ENCODE measurements at places on chromosomes 7 and 10. TPM values are rescaled to one million over a fixed set of nuclear protein-coding genes. Genes with fewer than 3 reads are reported as not detected.

The NPC1L1 gene
- 63.9 TPM for polyA plus RNA-seq

The HERC4 gene
- polyA plus RNA-seq = 43.0 TPM

The TMEM213 gene
- polyA plus RNA-seq = 0.01 TPM

The CYP17A1 gene
- polyA plus RNA-seq = 0.60 TPM

The CCAR1 gene
- polyA plus RNA-seq = 86.8 TPM

DNA sequence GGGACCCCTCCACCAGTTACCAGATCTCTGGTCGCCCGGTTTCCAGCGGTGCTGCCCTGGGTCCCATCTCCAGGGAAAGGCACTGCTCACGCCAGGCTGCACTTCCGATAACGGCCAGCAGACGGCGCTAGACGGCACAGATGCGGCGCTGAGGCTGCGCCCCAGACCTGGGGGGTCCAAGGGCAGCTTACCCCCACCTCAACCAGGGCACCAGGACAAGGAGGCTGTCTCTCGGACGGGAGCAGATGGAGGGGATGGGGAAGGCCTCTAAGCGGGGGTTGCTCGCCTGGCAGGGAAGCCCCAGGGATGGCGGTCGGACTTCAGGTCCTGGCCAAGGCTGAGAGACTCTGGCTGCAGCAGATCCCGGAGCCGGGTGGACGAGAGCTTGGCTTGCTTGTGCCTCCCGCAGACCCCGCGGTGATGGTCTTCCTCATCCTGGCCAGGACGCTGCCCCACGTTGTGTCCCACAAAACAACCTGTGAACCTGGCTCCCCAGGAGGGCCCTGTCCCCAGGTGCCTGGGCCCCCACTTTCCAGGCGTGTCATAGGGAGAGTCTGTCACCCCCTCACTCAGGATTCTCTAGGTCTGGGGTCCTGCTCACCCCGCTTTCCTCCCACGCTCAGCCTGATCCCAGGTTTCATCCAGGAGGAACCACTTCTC lies 23.9 kb upstream of the ZNF716 start:
- no peaks in the 10 kb centered on the region for H3K36me3 ChIP-seq
- H3K27me3 ChIP-seq = no peaks in the 10 kb centered on the region
- H3K4me3 ChIP-seq = no peak overlapping the region
- no peak for DNase-seq
- H3K4me1 ChIP-seq = no peaks in the 10 kb centered on the region
- H3K27ac ChIP-seq = no peak overlapping the region

DNA sequence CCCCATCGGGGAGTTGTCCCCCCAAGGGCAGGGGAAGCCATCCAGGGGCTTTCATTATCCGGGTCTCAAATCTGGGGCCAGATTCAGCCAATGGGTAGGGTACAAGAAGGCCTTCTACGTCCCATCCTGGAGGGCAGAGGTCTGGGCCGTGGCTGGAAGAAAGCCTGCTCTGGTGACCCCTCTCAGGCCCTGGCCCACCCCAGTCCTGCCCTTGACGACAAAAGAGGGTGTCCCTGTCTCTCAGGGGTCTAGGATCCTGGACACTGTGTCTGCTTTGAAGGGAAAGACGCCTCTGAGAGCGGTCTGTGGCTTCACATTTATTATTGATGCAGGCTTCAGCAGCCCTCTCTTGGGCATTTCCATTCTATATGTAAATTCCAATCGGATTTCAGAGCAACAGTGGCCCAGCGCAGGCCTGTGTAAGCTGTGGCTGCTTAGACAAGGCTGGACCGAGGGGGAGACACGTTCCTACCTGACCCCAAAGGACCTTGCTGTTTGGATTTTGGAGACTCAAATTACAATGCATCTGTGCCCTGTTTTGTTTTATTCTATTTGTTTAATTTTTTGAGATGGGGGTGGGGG lies 83.2 kb upstream of the BAIAP2L1 start:
- no peaks in the 10 kb centered on the region for H3K36me3 ChIP-seq
- H3K4me1 ChIP-seq = no peaks in the 10 kb centered on the region
- no peaks in the 10 kb centered on the region for H3K27me3 ChIP-seq
- H3K27ac ChIP-seq = no peak overlapping the region
- no peak for DNase-seq

GRCh38 chr7:100008525-100008924 lies 6.9 kb upstream of the ZKSCAN1 start:
- DNase-seq = peak; percentile 64
- H3K4me3 ChIP-seq = no peak overlapping the region
- H3K4me1 ChIP-seq = peaks cover 20% of the 10 kb centered on the region
- H3K27ac ChIP-seq = peak overlapping the region; percentile 59

- no peaks in the 10 kb centered on the region for H3K36me3 ChIP-seq
- no peak overlapping the region for H3K4me3 ChIP-seq
- no peaks in the 10 kb centered on the region for H3K27me3 ChIP-seq
- DNase-seq = no peak
These were observed 2.6 kb upstream of the CAMK2G start for GRCh38 chr10:73876971-73877370.

- peaks cover 5% of the 10 kb centered on the region for H3K4me1 ChIP-seq
- no peak for DNase-seq
- H3K4me3 ChIP-seq = no peak overlapping the region
These were observed 175.4 kb upstream of the AHR start for GRCh38 chr7:17123020-17123419.

DNA sequence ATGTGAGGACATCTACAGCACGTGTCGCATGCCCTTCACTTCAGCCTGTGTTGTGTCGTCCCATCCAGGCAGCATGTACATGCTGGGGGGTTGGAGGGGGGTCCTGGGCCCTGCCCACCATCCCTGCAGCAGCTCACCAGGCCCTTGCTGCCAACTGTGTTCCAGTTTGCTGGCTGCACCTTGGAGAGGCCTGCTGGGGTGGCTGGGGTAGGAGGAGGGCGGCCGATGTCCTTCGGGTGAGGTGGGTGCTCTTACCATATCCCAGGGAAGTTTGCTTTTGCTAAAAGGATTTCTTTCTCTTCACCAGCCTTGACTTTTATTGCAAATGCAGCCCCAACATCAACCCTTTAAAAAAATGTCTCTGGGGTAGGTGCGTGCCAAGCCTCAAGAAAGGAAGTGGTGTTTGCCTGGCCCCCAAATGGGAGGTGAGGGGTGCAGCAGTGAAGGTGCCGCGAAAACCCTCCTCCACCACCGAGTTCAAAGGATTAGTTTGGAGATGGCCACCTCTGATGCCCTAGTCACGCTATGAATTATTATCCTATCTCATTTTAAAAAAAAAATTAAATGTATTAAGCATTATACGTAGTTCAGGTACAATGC lies 165.8 kb upstream of the KLF6 start:
- H3K4me3 ChIP-seq = no peak overlapping the region
- H3K4me1 ChIP-seq = no peaks in the 10 kb centered on the region
- H3K27me3 ChIP-seq = no peaks in the 10 kb centered on the region
- no peak overlapping the region for H3K27ac ChIP-seq
- H3K36me3 ChIP-seq = no peaks in the 10 kb centered on the region

DNA sequence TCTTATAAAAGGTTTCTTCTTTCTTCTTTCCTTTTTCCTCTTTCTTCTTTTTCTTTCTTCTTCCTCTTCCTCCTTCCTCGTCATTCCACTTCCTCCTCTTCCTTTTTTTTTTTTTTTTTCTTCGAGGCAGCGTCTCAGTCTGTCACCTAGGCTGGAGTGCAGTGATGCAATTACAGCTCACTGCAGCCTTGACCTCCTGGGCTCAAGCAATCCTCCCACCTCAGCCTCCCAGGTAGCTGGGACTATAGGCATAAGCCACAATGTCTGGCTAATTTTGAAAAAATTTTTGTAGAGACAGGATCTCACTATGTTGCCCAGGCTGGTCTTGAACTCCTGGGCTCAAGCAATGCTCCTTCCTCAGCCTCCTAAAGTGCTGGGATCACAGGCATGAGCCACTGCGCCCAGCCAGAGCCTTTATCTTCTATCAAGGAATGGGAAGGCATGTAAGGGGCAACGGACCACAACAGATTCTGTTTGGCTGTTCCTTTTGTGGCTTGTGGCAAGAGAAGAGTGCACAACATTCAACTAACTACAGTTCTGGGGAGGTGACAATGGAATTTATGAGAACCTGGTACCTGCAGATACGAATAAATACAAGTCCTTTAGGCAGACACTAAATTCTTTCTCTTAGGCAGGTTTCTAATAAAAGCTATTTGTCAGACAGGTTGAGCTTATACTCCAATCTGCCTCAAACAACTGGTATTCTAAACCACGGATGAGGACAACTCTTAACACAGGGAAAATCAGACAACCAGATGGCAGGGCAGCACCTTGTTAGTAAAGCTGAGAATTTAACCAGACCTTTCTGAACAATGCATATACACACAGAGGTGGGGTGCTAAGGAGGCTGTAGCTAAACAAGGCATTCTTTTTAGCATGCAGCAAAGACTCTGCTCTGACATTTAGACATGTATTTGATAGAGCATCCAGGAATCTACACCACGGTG lies 100.3 kb downstream of the DOCK4 start:
- no peaks in the 10 kb centered on the region for H3K36me3 ChIP-seq
- no peak overlapping the region for H3K27ac ChIP-seq
- no peak for DNase-seq
- no peaks in the 10 kb centered on the region for H3K4me1 ChIP-seq
- no peaks in the 10 kb centered on the region for H3K27me3 ChIP-seq

DNA sequence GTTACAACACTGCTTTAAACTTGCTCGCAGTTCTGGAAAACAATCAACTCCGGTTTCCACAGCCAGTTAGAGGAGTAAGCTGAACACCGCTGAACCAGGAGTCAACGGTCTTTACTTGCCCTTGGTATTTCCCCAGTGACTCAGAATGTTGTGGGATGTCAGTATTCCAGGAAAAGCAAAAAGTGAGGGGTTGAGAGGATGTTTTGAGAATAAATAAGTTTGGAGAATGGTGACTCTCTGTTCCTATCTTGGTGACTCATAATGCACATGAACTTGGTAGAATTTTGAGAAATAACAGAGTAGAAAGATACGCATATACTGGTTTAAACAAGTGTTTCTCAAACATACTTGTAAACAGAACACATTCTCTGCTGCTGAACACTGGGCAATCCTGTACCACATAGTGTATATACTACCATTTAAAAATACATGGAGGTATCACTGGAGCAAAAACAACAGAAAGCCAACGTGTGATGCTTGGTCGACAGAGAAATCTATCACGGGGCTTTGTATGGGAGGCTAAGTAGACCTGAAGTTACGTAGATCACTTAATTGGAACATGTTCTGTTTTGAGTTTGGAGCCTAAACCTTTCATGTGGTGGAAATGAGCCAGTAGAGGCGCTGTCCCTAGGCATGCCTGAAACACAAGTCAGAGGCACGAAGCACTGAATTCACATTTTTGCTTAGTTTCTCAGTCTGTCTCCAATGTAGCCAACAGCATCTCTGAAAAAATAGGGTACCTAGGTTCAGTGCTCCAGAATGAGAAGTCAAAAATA lies 534.3 kb downstream of the PARD3 start:
- no peak overlapping the region for H3K4me3 ChIP-seq
- H3K27ac ChIP-seq = no peak overlapping the region
- DNase-seq = no peak
- H3K27me3 ChIP-seq = no peaks in the 10 kb centered on the region

- DNase-seq = no peak
- H3K4me1 ChIP-seq = peaks cover 66% of the 10 kb centered on the region
- no peak overlapping the region for H3K27ac ChIP-seq
- no peaks in the 10 kb centered on the region for H3K27me3 ChIP-seq
These were observed 3.3 kb downstream of the REPIN1 start for GRCh38 chr7:150371996-150372270.
